ENCODE measurements at places on chromosomes 5 and 9.

DNA sequence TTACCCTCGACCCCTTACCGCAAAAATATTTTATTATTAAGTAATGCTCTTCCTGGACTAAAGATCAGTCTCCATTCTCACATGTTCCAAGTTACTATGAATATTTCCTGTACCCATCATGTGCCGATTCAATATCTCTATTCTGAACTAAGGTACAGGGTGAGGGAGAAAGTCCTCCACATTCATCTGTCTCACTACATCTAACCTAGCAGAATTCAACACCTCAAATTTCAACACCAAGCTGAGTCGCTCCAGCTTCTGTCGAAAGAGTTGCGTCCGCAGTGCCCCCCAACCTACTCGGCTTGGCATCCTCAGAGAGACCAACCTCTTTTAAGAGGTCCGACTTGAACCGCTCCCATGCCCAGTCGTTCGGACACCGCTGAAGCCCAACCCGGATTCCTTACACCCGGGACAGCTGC is 1.0 kb downstream of the CERT1 start:
- peak overlapping the region; percentile 98 for H3K27ac ChIP-seq
- peak overlapping the region; percentile 98 for H3K4me3 ChIP-seq
- H3K4me1 ChIP-seq, result peaks cover 43% of the 10 kb centered on the region
- peaks cover 4% of the 10 kb centered on the region for H3K36me3 ChIP-seq

DNA sequence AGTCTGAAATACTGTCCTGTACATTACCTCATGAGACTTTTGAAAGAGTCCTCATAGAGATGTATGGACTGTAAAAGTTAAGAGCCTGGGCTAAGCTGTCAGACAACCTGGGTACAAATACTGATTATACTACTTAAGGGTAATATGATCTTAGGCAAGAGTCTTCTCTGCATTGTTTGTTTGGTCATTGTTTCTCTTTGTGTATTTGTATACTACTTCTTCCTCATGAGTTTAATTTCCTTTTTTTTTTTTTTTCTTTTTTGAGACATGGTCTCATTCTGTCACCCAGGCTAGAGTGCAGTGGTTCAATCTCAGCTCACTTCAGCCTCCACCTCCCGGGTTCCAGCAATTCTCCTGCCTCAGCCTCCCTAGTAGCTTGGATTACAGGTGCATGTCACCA is 2.6 kb upstream of the PFDN1 start:
- H3K27ac ChIP-seq, result no peak overlapping the region
- peaks cover 15% of the 10 kb centered on the region for H3K4me1 ChIP-seq
- no peak for DNase-seq
- H3K27me3 ChIP-seq, result no peaks in the 10 kb centered on the region
- peaks cover under 1% of the 10 kb centered on the region for H3K36me3 ChIP-seq

DNA sequence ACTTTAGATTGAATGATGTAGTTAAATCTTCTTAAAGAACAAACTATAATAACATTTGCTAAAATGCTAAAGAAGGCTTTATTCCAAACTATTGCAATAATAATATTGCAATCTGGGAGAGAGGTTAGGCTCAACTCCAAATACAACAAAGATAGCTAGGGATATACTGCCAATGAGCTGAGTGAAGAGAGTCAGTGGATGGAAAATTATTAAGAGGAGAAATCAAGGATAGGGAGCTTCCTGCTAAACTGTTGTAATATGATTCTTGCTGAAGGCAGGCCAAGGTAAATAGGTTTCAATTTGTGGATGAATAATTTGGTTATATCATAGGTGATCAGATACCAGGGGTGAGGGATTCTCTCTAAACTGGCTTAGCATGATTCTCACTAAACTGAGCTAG is 1651.5 kb downstream of the EFNA5 start:
- no peak overlapping the region for H3K4me3 ChIP-seq
- H3K36me3 ChIP-seq, result no peaks in the 10 kb centered on the region
- H3K27ac ChIP-seq, result no peak overlapping the region
- DNase-seq, result no peak
- H3K4me1 ChIP-seq, result peaks cover 17% of the 10 kb centered on the region

- H3K27me3 ChIP-seq, result no peaks in the 10 kb centered on the region
- peak overlapping the region; percentile 23 for H3K27ac ChIP-seq
- no peak for DNase-seq
- no peaks in the 10 kb centered on the region for H3K4me1 ChIP-seq
- H3K36me3 ChIP-seq, result peaks cover 28% of the 10 kb centered on the region
These were observed 49.4 kb downstream of the FNIP1 start for GRCh38 chr5:131747180-131748105.

GRCh38 chr5:137148655-137149054 is 350.5 kb downstream of the SPOCK1 start:
- no peak for DNase-seq
- H3K27me3 ChIP-seq, result no peaks in the 10 kb centered on the region
- peaks cover 19% of the 10 kb centered on the region for H3K4me1 ChIP-seq
- no peaks in the 10 kb centered on the region for H3K36me3 ChIP-seq
- no peak overlapping the region for H3K4me3 ChIP-seq

DNA sequence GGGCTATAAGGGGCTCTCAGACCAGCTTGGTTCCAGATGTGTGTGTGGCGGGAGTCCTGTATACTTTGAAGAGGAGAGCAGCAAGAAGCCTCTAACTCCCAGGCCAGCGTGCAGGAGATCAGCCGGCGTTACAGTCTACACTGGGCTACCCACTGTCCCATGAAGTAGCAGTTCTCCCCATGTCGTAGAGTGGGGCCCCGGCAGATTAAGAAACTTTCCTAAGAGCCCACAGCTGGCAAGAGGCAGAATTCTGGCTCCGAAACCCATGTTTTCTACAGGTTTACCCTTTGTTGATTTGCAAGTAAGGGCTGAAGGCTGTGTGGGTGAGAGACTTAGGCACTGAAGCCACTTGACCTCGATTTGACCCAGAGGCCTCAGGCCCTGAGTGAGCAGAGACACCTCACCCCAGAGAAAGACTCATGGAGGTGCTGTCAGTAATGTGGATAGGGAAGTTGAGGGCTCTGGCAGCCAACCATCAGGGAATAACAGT is 881 bp upstream of the B4GALT1 start:
- H3K36me3 ChIP-seq, result no peaks in the 10 kb centered on the region
- peak overlapping the region; percentile 81 for H3K4me3 ChIP-seq
- peak overlapping the region; percentile 92 for H3K27ac ChIP-seq
- H3K27me3 ChIP-seq, result no peaks in the 10 kb centered on the region
- peaks cover 59% of the 10 kb centered on the region for H3K4me1 ChIP-seq

DNA sequence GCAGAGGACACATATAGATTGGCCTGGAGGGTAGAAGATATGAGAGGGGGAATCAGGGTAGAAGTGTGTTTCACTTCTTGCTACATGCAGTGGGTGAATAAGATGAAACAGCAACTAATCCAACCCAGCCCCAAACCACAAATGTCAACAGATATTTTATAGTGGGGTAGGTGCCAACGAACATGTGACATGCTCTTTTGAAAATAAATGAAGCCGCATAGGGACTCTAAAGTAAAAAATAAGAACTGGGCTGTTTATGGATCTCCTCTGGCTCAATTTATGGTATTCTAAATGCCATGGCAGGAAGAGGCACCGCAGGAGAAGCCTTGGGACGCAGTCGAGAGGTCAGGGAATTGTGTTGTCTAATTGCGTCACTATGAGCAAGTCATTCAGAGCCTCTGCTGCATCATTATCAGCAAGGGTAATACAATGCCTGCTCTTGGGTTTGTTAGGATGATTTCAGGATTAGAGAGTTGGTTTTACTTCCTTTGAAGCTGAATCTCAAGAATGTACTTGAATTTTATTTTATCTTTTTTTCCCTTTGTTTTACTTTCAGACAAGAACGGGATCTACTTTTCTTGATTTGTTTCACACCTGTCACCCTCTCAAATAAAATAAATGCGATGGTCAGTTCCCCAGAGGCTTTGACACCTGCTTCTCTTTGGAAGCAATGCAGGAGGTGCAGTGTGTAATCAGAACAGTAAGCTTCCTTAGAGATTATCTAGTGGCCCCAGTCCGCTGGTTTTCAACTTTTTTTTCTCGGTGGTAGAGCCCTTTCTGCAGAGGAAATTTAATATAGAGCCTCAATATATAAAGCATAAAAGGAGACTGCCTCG is 375.6 kb upstream of the CLINT1 start:
- no peak overlapping the region for H3K4me3 ChIP-seq
- no peaks in the 10 kb centered on the region for H3K36me3 ChIP-seq
- H3K4me1 ChIP-seq, result no peaks in the 10 kb centered on the region
- peaks cover 15% of the 10 kb centered on the region for H3K27me3 ChIP-seq
- no peak overlapping the region for H3K27ac ChIP-seq
- no peak for DNase-seq

GRCh38 chr5:37005946-37006540 is 129.5 kb downstream of the NIPBL start:
- H3K4me3 ChIP-seq, result no peak overlapping the region
- DNase-seq, result no peak
- peaks cover 18% of the 10 kb centered on the region for H3K36me3 ChIP-seq
- no peaks in the 10 kb centered on the region for H3K4me1 ChIP-seq
- no peak overlapping the region for H3K27ac ChIP-seq
- H3K27me3 ChIP-seq, result no peaks in the 10 kb centered on the region

DNA sequence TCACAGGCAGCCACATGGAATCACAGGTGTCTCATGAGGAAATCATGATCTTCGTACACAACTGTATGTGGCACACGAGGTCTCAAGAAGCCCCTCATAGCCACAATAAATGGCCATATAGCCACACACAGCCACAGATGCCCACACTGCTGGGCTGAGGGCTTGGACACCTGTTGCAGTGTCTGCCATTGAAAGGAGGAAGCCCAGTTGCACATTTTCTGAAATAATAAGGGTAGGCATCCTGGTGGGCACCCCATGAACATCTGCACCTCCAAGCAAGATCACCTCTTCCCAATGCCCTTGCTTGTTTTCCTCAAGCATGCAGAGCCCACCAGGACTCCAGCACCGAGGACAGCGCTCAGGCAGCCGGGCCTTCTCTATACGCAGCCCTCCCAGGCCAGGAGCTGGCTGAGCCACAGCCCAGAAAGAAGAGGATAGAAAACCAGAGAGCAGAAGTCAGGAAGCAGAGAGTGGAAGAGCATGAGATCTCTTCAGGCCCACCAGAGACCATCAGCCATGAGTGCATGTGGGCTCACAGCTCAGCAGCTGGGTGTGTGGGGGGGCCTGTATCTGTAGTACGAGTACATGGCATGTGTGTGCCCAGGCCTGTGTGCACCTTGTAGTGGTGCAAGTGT is 1.0 kb upstream of the ACSL6 start:
- H3K36me3 ChIP-seq, result no peaks in the 10 kb centered on the region
- DNase-seq, result peak; percentile 74
- peak overlapping the region; percentile 38 for H3K4me3 ChIP-seq
- no peaks in the 10 kb centered on the region for H3K4me1 ChIP-seq
- peaks cover 92% of the 10 kb centered on the region for H3K27me3 ChIP-seq
- no peak overlapping the region for H3K27ac ChIP-seq

DNA sequence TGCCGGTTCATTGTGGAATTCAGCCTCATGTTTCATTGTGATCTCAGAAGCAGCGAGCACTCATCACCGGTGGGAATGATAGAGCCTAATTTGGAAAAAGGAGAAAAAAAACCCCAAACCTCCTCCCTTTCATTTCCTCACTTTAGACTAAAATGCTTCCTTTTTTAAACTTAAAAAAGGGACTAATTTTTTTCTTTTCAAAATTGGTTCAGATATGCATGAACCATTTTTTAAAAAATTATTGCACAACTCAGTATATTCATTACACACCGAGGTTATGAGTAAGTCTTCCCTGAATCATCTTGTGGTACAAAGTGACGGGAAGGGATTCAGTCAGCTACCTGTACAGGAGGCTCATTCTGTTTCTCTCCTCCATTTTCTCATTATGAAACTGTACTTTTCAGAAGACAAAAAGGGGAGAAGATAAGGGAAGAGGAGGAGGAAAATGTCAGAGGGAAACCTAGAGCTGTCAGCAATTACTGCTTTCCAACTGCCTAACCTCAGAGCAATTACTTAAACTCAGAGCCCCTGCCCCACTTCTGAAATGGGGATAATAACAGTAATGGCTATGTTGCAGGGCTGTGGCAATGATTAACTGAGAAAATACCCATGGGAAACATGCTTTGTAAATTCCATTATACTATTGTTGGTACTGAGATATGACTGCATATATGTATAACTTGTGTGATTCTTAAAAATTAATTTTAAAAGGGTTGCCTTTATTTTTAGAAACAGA is 24.0 kb downstream of the GALNT10 start:
- DNase-seq, result peak; percentile 5
- no peaks in the 10 kb centered on the region for H3K36me3 ChIP-seq
- no peaks in the 10 kb centered on the region for H3K27me3 ChIP-seq

- DNase-seq, result no peak
- no peak overlapping the region for H3K27ac ChIP-seq
- H3K4me1 ChIP-seq, result no peaks in the 10 kb centered on the region
- no peak overlapping the region for H3K4me3 ChIP-seq
- H3K27me3 ChIP-seq, result no peaks in the 10 kb centered on the region
These were observed 148.2 kb downstream of the GIN1 start for GRCh38 chr5:102971676-102972293.

- H3K27ac ChIP-seq, result no peak overlapping the region
- DNase-seq, result no peak
- peaks cover 2% of the 10 kb centered on the region for H3K36me3 ChIP-seq
- H3K27me3 ChIP-seq, result no peaks in the 10 kb centered on the region
- no peak overlapping the region for H3K4me3 ChIP-seq
- H3K4me1 ChIP-seq, result no peaks in the 10 kb centered on the region
These were observed 89.7 kb upstream of the CCDC152 start for GRCh38 chr5:42666869-42667268.

GRCh38 chr5:135009736-135010501 is 24.1 kb downstream of the PITX1 start:
- H3K27me3 ChIP-seq, result no peaks in the 10 kb centered on the region
- DNase-seq, result no peak
- H3K4me3 ChIP-seq, result no peak overlapping the region

- peak overlapping the region; percentile 84 for H3K4me3 ChIP-seq
- no peak for DNase-seq
- H3K4me1 ChIP-seq, result peaks cover 42% of the 10 kb centered on the region
- H3K27ac ChIP-seq, result peak overlapping the region; percentile 90
These were observed 475 bp downstream of the WDR5 start for GRCh38 chr9:134136118-134136995.

Data from mesothelial cell of epicardium (in vitro differentiated cells).